Esophagus muscularis mucosa (tissue), 4 donors: ENCODE measurements at places on chromosomes 11 and 22. TPM values are rescaled to one million over a fixed set of nuclear protein-coding genes. Genes with fewer than 3 reads are reported as not detected.

POU2AF1 gene
- total RNA-seq = 0.17 TPM

BACE1 gene
- total RNA-seq = 24.5 TPM

AKIP1 gene
- total RNA-seq = 44.0 TPM

RBM14 gene
- total RNA-seq = 41.7 TPM

CD6 gene
- 0.32 TPM for total RNA-seq

MRPL11 gene
- 50.0 TPM for total RNA-seq

ROM1 gene
- 3.7 TPM for total RNA-seq

EHF gene
- 0.42 TPM for total RNA-seq

CATSPER1 gene
- total RNA-seq = 0.52 TPM

CSNK2A3 gene
- 1.2 TPM for total RNA-seq

SCGB1D2 gene
- total RNA-seq = not detected

CNTN5 gene
- not detected for total RNA-seq

OR5B17 gene
- not detected for total RNA-seq

SCT gene
- total RNA-seq = not detected

ZBED4 gene
- total RNA-seq = 9.7 TPM

IRAG1 gene
- 205 TPM for total RNA-seq

FZD4 gene
- total RNA-seq = 27.0 TPM

GPR83 gene
- total RNA-seq = 0.32 TPM

TSSC4 gene
- total RNA-seq = 46.9 TPM

PPP1R14B gene
- total RNA-seq = 92.9 TPM

PLET1 gene
- total RNA-seq = not detected

P2RY2 gene
- 0.83 TPM for total RNA-seq

INS gene
- total RNA-seq = not detected

OR52E8 gene
- total RNA-seq = not detected

ADAMTS15 gene
- total RNA-seq = 10.1 TPM

OR4D5 gene
- total RNA-seq = not detected

BTG4 gene
- not detected for total RNA-seq

MS4A12 gene
- 1.8 TPM for total RNA-seq

OR56A1 gene
- total RNA-seq = not detected

FAM180B gene
- not detected for total RNA-seq

NXPE4 gene
- not detected for total RNA-seq

MAP4K2 gene
- total RNA-seq = 15.0 TPM

LGR4 gene
- total RNA-seq = 37.6 TPM

SCN3B gene
- 0.91 TPM for total RNA-seq

SF3A1 gene
- 68.2 TPM for total RNA-seq

RAB38 gene
- 0.75 TPM for total RNA-seq

LMO1 gene
- not detected for total RNA-seq

EFEMP2 gene
- 111 TPM for total RNA-seq

OR6T1 gene
- not detected for total RNA-seq

MPPED1 gene
- not detected for total RNA-seq
